ENCODE measurements at places on chromosomes 16 and 17.
A peak's percentile ranks its signal among the peaks of the same experiment; 100 is the strongest.

- no peak for DNase-seq
These were observed 5.2 kb downstream of the PECAM1 start for GRCh38 chr17:64385187-64386083.

DNA sequence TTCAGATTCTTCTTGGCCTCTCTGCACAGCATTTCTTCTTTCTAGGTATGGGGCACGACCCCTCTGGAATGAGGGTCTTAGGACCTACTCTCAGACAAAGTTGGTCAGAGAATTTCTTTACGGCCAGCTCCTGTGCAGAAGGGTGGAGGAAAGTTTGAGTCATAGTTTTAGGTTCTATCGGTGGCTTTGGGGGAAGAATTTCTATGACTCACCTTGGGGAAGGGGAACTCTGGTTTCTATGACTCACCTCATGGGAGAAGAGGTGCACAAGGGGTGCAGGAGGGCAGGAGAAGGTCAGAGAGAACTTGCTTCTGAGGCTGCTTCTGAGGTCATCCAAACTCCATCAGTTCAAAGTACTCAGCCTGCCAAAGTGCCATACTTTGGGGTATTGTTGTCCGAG is 2.5 kb upstream of the ABCC12 start:
- DNase-seq, result peak; percentile 38

DNA sequence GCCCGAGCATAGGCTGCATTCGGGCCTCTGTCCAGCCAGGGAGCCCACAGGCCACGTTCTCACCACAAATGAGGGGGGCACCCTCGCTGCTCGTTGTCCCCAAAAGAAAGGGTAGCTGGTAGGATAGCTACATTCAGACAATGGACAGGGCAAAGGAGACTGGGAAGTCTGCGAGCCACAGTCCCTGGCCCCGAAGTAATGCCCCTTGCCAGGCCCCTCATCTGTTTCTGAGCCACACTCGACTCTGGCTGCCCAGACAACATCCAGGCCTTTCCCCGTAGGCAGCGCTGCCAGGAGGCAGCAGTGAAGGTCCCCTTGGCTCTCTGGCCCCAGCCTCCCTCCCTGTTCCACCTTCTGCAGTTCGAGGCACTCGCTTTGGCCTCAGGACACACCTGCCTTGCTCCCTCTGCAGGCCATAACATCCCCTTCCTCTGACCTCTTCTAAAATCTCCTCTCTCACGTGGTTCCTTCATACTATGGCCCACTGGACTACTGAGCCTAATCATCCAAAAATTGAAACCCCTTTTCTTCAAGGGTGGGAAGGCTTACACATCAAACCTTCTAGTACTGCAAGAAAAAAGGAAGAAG is 12.2 kb downstream of the AIPL1 start:
- no peak for DNase-seq

- no peak for DNase-seq
These were observed 45.2 kb upstream of the KPNB1 start for GRCh38 chr17:47604598-47604927.

DNA sequence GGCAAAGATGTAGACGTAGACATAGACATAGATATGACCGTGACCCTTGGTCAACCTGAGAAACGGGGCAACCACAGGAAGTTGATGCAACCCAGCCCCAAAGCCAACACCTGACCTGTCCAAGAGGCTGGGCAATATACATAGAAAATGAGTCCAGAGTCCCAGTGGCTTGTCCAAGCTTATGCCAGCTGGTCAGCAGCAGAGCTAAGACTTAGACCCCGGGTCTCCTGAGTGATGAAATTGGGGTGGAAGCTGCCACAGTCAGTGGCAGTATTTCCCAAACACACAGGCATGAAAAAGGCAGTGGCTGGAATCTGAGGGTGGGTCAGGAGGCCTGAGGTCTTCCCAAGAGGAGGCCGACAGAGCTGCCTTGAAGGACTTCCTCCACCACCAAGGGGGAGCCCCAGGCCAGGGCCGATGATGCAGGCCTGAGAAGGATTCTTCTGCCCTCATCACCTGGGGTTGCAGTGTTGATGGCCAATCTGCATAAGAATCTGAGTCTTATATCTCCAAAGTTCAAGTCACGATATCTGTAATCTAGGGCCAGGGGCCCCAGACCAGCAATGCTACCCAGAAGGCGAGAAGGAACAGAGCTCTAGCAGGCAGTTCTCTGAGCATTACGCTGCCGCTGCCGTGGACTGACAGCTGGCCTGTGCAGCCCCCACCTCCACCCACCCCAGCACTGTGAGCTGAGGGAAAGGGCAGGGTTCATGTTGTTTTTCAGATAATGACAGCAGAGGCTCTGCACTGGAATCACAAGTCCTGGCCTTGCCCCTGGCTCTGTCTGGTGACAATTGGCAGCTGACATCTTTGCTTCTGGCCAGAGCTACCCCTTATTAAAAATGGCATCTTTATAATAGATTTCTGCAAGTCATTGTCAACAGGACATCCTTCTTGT is 72.7 kb downstream of the GNAO1 start:
- DNase-seq, result no peak

GRCh38 chr16:46730801-46731690 is 17.1 kb downstream of the MYLK3 start:
- DNase-seq, result no peak

- no peak for DNase-seq
These were observed 791 bp upstream of the SUPT4H1 start for GRCh38 chr17:58352596-58353388.

DNA sequence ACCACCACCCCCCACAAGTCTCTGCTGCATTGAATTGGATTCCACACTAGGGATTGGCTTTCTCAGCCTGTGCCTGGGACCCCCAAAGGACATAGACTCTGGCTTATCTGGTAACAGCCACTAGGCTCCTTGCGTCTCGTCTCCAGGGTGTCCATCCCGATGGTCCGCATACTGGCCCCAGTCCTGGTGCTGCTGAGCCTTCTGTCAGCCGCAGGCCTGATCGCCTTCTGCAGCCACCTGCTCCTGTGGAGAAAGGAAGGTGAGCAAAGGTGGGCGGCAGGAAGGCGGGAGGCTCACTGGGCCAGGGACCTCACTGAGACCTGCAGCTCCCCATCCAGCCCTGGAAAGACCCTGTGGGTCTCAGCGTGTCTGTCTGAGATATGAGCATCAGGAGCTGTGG is 8.1 kb downstream of the CD300LG start:
- DNase-seq, result no peak

DNA sequence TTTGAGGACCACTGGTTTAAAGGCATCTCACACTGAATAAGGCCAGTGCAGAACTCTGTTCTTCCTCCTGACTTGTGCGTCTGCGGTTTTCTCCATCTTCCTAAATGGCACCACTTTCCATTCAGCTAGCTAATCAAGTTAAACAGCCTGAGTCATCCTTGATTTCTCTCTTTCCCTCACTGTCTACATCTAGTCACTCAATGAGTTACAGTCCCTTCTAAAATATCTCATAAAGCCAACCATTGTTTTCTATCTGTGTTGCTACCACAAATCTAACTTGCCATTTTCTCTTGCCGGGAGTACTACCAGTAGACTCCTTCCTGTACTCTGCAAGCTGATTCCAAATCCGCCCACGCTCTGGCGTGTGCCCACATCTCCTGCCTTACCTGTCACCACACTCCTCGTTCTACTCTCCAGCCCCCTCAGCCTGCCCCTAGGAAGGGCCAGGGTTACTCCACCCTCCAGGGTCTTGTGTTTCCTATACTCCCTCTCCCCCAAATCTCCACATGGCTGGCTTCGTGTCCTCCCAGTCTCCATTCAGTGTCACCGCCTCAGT is 324.5 kb downstream of the SNX29 start:
- DNase-seq, result no peak

GRCh38 chr17:40812639-40813038 is 9.8 kb downstream of the KRT10 start:
- DNase-seq, result no peak

GRCh38 chr17:13518261-13519000 is 83.3 kb downstream of the HS3ST3A1 start:
- no peak for DNase-seq

DNA sequence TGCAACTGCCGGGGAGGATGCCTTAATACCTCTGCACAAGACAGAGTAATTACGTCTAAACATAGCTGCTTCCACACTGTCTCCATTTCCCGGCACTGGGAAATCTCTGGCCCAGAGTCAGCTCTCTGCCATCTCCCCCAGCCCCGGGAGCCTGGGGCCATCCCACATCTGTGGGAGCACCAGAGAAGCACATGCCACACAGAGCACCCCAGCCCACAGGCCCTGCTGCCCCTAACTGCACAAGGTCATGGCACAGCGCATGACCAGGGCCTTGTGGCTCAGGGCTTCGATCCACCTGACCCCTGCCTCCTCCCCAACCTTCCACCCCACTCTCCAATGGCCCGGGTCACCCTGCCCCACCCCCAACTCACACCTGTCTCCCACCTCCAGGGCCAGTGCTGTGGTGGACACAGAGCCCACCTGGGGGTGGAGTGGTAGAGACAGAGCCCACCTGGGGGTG is 36.6 kb upstream of the RBFOX3 start:
- DNase-seq, result no peak

DNA sequence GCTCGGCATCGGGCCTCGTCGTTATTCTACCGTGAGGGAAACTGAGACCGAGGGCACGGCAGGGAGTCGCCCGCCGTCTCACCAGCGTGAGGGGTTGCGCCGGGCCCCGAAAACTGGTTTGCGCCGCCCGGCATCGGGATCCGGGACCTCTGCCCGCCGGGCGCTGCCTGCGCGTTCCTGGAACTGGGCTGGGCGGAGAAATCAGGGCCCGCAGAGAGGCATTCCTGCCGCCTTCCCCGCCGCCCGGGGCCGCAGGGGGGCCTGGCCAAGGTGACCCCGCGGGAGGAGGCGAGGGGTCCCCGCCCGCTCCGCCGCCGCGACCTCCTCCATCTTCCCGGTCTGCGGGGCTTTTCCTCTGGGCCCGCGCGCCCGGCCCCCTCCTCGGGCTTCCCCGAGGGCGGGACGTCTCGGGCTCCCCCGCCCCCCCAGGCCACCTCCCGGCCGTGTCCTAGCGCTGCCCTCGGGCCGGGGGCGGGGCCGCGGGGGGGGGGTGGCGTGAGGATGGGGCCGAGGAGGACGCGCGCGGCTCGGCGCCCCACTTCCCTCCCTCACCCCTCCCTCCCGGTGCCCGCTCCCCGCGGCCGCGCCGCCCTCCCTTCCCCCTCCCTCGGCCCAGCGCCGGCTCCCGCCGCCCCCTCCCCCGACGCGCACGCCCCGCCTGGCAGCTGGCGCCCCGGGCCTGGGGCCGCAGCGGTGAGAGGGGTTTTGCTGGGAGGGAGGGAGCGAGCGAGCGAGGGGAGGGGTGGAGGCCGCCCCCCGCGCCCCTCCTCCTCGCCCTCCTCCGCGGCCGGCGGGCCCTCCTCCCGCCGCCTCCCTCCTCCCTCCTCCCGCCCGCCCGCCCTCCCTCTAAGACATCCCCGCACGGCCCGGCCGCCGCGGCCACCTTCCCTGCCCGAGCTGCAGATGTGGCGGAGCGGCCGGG is at the start of gene GLIS2:
TSS of gene GLIS2 (plus strand) at position 882 of the 922 bp plus-strand sequence. CDS start 16,214 bp downstream, outside the sequence.
- no peak for DNase-seq

- no peak for DNase-seq
These were observed 13.5 kb downstream of the FASN start for GRCh38 chr17:82084373-82085030.

- no peak for DNase-seq
These were observed 76.5 kb upstream of the ATP2A3 start for GRCh38 chr17:4040784-4041183.

GRCh38 chr16:87412996-87413421 is 20.9 kb downstream of the MAP1LC3B start:
- no peak for DNase-seq

DNA sequence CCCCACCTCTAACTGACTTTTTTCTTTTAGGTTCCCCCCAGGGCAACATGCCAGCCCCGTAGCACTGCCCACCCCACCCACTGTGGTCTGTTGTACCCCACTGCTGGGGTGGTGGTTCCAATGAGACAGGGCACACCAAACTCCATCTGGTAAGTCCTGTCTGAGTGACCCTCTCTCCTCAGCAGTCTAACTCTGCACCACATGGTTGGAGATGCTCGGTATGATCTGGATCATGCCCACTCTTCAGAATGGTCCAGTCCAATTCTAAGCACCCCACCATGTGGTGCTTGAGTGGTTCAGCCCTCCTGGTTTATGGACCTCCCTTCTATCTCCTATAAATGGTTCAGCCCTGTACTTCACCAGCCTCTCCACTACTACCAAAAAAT is 5.9 kb downstream of the KDM6B start:
- no peak for DNase-seq

DNA sequence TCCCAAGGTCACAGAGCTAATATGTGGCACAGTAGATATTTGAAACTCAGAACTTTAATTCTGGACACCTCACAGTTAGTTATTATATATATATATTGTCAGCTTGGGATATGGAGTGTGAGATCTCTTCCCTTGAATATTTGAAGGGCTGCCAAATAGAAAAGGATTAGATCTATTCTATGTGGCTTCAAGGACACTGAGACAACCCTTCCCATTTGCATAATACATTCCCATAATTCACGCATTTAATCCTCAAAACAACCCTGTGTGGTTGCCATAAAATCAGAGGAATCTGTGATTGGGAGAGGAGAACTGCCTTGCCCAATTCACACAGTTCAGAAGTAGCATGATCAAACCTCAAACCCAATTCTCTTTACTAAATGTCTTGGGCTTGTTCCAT is 365.8 kb upstream of the DYNLRB2 start:
- DNase-seq, result no peak

- no peak for DNase-seq
These were observed 279.5 kb upstream of the ASIC2 start for GRCh38 chr17:33572615-33573014.

GRCh38 chr16:87575027-87575804 is 27.1 kb upstream of the JPH3 start:
- DNase-seq, result no peak

GRCh38 chr17:49578952-49579500 is 3.4 kb downstream of the NXPH3 start:
- no peak for DNase-seq

GRCh38 chr17:56982312-56982711 is 4.4 kb downstream of the SCPEP1 start:
- DNase-seq, result no peak

- no peak for DNase-seq
These were observed 2.8 kb downstream of the TAF1C start for GRCh38 chr16:84183911-84184591.

GRCh38 chr17:2712300-2713043 is 908 bp upstream of the CLUH start:
- DNase-seq, result no peak

DNA sequence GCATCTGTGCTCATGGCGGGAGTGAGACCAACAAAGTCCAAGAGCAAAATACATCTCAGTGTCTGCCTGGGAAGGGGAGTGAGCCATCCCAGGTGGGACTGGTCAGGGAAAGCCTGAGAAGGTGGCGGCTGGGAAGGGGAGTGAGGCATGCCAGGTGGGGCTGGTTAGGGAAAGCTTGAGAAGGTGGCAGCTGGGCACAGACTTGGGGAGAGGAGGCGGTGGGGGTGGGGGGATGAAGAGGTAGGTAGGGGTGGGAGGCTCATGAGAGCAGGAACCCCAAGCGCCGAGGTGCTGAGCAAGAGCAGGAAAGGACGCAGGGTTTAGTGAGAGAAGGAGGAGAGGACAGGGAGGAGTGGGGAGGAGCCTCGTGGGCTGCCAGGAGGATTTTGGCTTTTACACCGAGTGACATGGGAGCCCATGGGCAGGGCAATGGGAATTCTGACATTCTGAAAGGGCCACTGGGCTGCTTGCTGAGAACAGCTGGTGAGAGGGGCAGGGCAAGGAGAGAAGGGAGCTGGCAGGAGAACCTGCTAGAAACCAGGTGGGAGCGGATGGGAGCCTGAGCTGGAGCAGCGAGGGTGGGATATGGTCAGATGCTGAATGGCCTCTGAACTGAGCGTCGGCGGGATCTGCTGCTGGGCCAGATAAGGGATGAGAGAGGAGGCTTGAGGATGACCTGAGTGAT is 256.1 kb upstream of the RPL38 start:
- no peak for DNase-seq
